H4 (cell line): ENCODE measurements at places on chromosomes 13 and 19. TPM values are rescaled to one million over a fixed set of nuclear protein-coding genes. Genes with fewer than 3 reads are reported as not detected.

Gene GAS6
- 5.9 and 6.4 TPM in 2 replicates for total RNA-seq

Gene ZNF528
- 12.0 and 20.0 TPM in 2 replicates for total RNA-seq

Gene POGLUT2
- 14.9 and 22.2 TPM in 2 replicates for total RNA-seq

Gene TLE6
- total RNA-seq, result 1.5 and 2.7 TPM in 2 replicates

Gene TMEM150B
- total RNA-seq, result not detected in 2 replicates

GRCh38 chr13:89097994-89098393 lies 1426.8 kb downstream of the SLITRK5 start:
- no peak for DNase-seq

GRCh38 chr13:61728471-61728870 lies 312.8 kb upstream of the PCDH20 start:
- DNase-seq, result no peak

- DNase-seq, result peak; percentile 85
Measured at GRCh38 chr19:16070366-16070990, 5.8 kb upstream of the TPM4 start.

- no peak for DNase-seq
Measured at GRCh38 chr13:19575230-19575629, 13.9 kb upstream of the TPTE2 start.

- DNase-seq, result no peak
Measured at GRCh38 chr13:73601708-73602107, 532.5 kb downstream of the KLF12 start.

DNA sequence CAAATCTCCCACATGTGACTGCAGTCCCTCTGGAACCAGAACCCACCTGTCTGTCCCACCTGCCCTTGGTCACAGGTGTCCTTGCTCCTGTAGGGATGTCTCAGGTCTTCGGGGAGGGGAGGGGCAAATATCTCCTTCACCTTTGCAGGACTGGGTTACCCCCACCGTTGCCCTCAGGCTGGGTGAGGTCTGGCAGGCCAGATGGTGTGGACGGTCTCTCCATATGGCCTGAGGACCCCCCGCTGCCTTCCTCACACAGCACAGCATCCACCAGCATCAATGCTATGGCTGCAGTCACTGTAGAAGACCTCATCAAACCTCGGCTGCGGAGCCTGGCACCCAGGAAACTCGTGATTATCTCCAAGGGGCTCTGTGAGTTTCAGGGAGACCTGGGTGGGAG lies 10.0 kb downstream of the SLC5A5 start:
- no peak for DNase-seq

DNA sequence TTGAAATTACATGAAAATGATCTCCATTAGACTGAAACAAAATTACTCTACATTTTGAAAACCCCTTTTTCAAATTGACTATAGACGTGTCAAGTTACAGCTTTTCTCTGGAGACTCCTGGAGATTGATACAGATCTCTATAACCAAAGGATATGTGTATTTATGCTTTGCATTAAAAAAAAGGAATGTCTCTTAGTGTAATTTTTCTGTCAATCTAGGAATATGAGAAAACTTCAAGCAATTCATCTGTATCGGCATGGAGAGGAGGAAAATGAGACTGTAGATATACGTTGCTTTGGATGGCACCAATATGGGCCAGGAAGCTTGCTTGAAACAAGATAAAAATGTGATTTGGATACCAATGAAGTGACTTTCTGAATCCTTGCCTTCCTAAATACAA lies 286.6 kb downstream of the PCDH9 start:
- DNase-seq, result no peak

GRCh38 chr19:32131005-32131404 lies 214.4 kb upstream of the ZNF507 start:
- DNase-seq, result no peak

DNA sequence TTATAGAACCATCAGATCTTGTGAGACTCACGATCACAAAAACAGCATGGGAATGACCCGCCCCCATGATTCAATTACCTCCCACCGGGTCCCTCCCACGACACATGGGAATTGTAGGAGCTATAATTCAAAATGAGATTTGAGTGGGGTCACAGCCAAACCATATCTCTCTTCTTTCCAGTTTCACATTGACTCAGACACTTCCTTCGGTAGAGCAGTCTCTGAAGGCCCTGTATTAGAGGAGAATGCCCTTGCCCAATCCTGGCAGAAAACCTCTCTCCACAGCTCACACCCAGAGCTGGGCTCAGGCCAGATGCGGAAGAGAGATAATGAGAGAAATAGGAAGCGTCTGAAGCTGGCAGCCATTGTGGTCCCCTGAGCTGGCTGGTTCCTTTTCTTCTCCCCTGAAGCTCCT lies 72.4 kb upstream of the CLDN10 start:
- no peak for DNase-seq
